ENCODE measurements at places on chromosomes 6 and 20.
A peak's percentile ranks its signal among the peaks of the same experiment; 100 is the strongest.

DNA sequence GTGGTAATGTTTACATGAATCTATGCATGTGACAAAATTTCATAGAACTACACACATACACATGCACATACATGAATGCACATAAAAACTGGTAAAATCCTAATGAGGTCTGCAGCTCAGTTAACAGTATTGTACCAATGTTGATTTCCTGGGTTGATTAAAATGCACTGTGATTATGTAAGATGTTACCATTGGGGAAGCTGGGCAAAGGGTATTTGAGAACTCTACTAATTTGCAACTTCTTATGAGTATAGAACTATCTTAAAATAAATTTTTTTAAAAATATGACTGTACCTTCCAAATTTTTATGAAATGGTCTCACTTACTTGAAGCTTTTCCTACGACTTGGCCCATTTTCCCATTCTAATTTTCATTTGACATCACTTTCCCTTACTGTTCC lies 43.4 kb upstream of the TENT5A start:
- DNase-seq, result no peak

GRCh38 chr6:3088446-3088845 lies 20.2 kb downstream of the RIPK1 start:
- DNase-seq, result no peak

GRCh38 chr6:43847741-43848630 lies 78.0 kb downstream of the VEGFA start:
- no peak for DNase-seq

GRCh38 chr20:50333812-50334211 lies 143.2 kb downstream of the CEBPB start:
- no peak for DNase-seq

DNA sequence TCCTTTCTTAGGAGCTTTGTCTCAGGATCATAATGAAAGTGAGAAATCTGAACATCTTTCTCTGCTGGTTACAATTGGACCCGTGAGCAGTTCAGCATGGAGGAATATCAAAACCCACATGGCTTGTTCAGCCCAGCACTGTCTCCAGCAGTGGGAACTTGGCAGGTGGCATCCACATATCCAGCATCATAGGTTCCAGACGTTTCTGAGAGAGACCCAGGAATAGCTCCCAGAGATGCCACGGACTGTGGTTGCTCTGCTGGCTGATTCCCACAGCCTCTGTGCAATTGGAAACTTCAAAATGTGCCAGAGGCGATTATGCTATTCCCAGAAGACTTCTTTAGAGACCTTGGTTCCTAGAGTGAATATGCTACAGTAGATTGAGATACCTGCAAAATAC lies 76.4 kb downstream of the PHACTR2 start:
- DNase-seq, result no peak

GRCh38 chr6:116165596-116165995 lies 39.7 kb upstream of the COL10A1 start:
- no peak for DNase-seq

- DNase-seq, result no peak
Measured at GRCh38 chr6:113809826-113810225, 47.3 kb upstream of the MARCKS start.

DNA sequence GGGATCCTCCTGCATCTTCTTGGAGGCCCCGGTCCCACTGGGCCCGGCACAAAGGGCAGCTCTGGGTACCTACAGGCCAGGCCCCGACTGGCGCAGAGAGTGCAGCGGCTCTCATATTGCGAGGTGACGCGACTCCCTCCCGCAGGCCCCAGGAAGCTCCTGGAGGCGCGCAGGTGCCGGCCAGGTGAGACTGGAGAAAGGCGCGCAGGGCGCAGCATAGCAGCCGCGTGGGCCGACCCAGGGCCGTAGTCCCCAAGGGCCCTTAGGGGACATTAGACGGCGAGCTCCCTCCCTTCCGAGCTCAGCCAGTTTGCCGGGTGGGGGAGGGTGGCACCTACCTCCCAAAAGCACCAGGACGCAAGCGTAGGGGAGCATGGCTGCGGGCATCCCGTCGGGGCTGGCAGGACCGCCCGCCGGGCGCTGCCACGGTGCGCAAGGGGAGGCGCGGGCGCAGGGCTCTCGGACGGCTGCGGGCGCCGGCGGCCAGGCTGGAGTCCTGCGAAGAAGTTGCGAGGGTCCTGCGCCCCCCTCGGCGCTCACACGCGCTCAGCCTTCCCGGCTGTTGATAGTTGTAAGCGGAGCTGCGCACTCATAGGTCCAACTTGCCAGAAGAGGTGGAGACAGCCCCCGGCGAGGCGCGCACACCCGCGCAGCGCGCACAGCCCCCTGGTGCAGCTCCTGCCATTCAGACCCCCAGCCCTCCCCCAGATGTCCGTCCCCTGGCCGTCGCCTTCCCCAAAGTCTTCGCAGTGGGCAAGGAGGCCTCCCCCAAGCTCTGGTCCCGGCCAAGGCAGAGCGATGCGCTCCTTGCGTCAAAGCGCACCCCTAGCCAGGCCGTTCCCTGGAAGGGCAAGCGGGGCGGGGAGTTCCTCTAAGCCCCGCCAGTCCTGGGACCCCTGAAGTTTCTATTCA lies 622 bp downstream of the APCDD1L start:
- DNase-seq, result no peak

DNA sequence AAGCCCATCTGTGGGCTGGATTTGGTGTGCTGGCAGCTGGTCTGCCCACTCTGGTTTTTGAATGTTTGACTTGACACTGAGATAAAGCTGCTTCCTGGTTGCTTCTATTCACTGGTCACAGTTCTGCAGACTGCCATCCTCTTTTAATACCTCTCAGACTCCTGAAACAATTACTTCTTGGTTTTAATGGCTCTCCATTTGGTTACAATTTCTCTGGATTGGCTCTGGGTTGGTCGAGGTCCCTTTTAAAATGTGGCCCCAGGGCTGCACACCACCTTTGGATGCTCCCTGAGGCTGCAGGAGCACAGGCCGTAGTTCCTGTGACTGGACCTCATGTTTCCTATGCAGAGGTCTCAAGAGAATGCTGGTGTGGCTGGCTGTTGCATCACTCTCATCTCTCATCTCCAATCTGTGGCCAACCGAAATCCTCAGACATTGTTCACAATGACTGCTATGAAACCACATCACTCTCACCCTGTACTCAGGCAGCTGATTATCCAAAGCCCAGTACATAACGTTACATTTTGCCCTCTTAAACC lies 98.5 kb downstream of the INSM1 start:
- no peak for DNase-seq

- DNase-seq, result peak; percentile 19
Measured at GRCh38 chr20:44706301-44707017, 8.7 kb upstream of the CCN5 start.

DNA sequence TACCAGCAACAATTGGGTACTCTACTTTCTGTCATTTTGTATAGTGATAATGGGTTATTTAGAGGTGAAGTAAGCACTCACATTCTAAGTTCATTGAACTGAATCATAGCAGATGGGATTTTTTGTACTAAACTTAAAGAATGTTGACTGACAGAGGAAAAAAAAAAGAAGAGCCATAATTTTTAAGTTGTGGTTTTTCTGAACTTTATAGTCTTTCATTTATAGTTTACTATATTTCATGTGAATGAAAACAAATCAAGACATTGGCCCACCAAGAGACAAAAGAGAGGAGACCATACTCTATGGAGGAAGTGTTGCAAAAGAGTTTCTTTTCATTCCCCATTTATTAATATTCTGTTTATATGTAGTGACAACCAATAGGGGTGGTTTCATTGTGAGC lies 685.7 kb downstream of the BCKDHB start:
- no peak for DNase-seq

DNA sequence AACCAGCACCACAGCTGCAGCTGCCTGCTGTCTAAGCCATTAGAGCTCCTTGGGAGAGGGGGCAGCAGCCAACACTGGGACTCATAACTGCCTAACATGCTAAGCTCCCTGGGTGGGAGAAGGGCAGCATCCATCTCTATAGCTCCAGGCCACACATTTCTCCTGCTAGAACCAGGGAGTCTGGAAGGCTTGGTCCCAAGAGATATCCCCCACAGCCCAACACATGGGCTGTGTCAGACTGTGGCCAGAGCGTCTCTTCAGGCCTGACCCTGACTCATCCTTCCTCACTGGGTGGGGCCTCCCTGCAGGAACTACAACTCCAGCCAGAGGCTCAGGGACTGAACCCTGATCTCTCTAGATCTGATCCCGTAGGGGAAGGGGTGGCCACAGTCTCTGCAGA lies 411.1 kb downstream of the HDGFL1 start:
- DNase-seq, result no peak

DNA sequence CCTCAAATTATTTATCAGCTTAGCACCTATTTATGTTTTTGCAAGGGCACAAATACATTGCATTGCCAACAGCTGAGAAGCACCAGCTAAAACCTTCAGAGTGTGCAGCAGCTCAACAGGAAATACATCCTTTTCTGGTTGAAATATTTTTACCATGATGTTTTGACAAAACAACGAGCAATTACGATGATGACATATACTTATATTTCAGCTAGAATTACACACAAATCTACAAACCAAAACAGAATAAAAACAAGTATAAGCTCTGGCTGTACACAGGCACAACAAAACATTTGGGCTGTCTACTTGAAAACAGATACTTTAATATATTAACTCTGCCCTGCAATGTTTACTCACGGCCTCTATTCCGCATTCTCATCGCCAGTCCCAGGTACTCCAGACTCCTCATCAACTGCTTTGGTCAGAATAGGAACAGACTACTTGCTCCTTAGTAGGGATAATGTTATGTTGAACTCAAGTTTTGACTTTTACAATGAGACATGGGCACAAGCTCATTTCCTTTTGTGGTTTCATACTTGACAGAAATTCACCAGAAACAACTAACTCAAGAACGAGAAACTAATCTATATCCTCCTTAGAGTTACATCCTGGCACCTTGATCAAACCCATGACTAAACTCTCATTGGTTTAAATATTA lies 377.6 kb downstream of the ESR1 start:
- no peak for DNase-seq

GRCh38 chr20:58883241-58883691 lies 30.8 kb downstream of the GNAS start:
- DNase-seq, result no peak

DNA sequence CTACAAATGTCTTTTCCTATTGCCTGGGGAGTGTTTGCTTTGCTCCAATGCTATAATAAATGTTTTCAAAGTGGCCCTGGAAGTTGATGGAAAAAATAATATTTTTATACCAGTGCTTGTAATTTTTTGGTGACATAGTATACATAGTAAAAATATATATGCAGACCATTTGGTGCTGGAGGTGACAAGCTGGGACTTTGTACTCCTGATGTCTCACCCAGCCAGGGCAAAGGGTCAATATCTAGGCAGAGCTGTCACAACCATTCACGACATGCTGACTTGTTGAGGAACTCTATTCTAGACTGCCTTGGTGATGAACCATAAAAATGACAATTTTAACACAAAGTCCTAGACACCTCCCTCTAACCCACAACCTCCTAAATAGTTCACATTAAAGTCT lies 203.0 kb downstream of the PLCB1 start:
- DNase-seq, result no peak

GRCh38 chr6:52535711-52536423 lies 41.0 kb downstream of the TRAM2 start:
- DNase-seq, result no peak

- DNase-seq, result no peak
Measured at GRCh38 chr6:14505401-14505800, 387.8 kb downstream of the CD83 start.

DNA sequence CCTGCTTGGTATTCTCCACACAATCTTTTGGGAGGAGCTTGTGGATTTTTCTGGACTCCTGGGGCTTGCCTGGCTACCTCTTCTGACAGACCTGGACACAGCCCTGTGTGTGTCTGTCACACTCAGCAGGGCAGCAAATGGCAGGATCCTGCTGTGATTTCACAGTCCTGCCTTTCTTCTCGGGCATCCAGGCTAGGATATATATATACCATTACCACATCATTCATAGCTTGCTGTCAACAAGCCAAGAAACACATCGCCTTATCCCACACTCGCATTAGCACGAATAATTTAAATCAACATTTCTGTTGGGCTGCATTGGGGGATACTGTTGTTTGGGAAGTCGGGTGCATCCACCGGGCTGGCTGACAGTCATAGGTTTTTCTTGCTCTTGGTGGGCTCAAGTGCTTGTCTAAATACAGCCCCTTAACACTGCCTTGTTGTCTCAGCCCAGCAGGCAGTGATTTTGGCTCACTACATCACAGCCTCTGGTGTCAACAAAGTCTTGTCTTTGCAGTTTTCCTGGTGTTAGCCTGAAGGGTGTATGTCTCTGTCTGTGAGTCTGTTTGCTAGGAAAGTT lies 154.9 kb upstream of the FERMT1 start:
- DNase-seq, result peak; percentile 81

DNA sequence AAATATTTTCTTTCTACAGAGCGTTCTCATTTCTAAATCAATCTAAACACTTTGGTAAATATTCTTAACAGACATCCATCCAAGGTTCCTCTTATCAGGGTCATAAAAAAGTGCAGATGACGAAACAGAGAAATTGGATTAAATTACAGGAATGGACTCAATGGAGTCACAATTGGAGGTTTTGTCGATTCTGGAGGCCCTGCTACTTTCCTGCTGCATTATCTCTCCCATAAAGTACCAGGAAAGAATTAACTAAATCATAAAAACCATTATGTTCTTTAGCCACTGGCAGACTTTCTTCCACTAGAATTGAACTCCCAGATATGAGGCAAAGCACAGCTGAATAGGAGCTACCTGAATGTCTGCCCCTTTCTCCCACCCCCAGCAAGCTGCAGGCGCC lies 610.6 kb downstream of the HDGFL1 start:
- no peak for DNase-seq

DNA sequence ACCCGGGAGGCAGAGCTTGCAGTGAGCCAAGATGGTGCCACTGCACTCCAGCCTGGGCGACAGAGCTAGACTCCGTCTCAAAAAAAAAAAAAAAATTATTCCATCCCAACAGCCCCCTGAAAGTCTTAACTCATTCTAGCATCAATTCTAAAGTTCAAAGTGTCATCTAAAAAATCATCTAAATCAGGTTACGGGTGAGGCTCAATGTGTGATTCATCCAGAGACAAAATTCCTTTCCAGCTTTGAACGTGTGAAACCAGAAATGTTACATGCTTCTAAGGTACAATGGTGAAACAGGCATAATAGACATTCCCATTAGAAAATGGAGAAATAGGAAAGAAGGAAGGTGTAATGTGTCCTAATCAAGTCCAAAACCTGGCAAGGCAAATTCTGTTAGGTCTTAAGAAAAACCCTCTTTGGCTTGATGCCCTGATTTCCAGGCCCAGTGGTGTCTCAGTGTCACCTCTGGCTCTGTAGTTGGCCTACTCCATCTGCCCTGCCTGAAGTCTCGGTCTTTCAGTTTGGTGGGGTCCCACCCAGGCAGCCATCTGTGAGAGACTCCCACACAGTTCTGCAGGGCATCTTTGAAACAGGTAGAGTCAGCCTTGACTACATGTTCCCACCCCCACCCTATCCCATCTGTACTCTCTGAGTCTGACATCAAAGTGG lies 43.5 kb downstream of the HFE start:
- DNase-seq, result no peak
